ENCODE measurements at places on chromosomes 6 and 20. TPM values are rescaled to one million over a fixed set of nuclear protein-coding genes. Genes with fewer than 3 reads are reported as not detected.

- DNase-seq: no peak
- H3K27me3 ChIP-seq: no peaks in the 10 kb centered on the region
- no peaks in the 10 kb centered on the region for H3K4me1 ChIP-seq
- no peak overlapping the region for H3K4me3 ChIP-seq
- no peaks in the 10 kb centered on the region for H3K36me3 ChIP-seq
Observed at GRCh38 chr20:14203657-14204056, 133.8 kb downstream of the FLRT3 start.

DNA sequence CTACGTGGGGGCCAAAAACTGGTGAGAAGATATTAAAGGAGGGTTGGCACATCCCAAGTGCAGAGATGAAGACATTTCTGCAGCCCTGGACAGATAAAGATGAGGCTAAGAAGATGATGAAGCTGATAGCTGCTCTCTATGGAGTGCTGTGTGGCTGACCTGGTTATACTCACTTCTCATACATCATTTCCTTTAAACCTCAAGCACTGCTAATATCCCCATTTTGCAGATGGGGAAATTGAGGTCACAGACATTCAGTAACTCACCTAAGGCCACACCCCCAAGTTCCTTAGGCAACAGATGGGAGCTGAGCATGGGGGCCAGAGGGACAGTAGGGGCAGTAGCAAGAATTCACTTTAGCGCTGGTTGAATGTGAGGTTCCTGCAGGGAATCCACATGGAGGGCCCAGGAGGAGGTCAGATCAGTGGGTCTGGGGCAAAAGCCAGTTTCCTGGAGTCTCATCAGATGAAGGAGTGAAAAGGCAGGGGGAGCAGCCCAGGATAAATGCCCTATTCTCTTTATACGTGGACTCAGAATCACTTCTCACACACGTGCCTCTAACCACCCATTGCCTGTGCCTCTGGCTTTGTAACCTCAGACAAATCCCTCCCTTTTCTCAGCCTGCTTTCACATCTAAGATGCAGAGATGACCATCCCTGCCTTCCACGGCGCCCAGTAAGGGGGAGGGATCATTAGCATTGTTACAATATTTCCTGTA, 125.8 kb downstream of the NFATC2 start:
- no peak for DNase-seq
- no peaks in the 10 kb centered on the region for H3K27me3 ChIP-seq
- no peak overlapping the region for H3K4me3 ChIP-seq

- DNase-seq: no peak
- no peak overlapping the region for H3K4me3 ChIP-seq
- no peaks in the 10 kb centered on the region for H3K4me1 ChIP-seq
Observed at GRCh38 chr20:62560162-62560561, 82.1 kb upstream of the SLCO4A1 start.

GRCh38 chr6:32087574-32088486, 21.3 kb downstream of the TNXB start:
- peak overlapping the region; percentile 3 for H3K4me3 ChIP-seq
- H3K27me3 ChIP-seq: no peaks in the 10 kb centered on the region
- peak; percentile 96 for DNase-seq
- peaks cover 25% of the 10 kb centered on the region for H3K4me1 ChIP-seq

GRCh38 chr20:2986466-2986865, 57.0 kb upstream of the GNRH2 start:
- H3K4me1 ChIP-seq: no peaks in the 10 kb centered on the region
- no peak for DNase-seq
- no peak overlapping the region for H3K4me3 ChIP-seq

DNA sequence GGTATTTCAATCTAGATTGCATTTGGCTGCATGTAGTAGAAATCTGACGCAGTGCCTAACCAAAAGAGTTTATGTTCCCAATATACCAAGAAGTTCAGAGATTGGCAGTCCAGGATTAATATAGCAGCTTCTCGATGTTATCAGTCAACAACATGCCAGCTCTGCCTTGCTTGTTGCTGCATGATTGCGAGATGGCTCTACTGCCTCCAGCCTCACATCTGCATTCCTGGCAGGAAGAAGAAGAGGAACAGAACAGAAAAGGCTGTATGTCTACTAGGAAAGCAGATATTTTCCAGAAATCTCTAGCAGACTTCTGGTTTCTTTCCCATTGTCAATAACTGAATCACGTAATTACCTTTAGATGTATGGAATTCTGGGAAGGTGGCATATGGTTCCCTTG, 60.8 kb downstream of the SLC35D3 start:
- H3K4me1 ChIP-seq: no peaks in the 10 kb centered on the region
- H3K27ac ChIP-seq: no peak overlapping the region
- DNase-seq: no peak
- H3K36me3 ChIP-seq: no peaks in the 10 kb centered on the region
- H3K27me3 ChIP-seq: no peaks in the 10 kb centered on the region

GRCh38 chr20:56842056-56842455, 212.9 kb downstream of the TFAP2C start:
- no peak for DNase-seq
- H3K4me1 ChIP-seq: no peaks in the 10 kb centered on the region
- H3K36me3 ChIP-seq: no peaks in the 10 kb centered on the region
- H3K27me3 ChIP-seq: no peaks in the 10 kb centered on the region
- no peak overlapping the region for H3K27ac ChIP-seq

DNA sequence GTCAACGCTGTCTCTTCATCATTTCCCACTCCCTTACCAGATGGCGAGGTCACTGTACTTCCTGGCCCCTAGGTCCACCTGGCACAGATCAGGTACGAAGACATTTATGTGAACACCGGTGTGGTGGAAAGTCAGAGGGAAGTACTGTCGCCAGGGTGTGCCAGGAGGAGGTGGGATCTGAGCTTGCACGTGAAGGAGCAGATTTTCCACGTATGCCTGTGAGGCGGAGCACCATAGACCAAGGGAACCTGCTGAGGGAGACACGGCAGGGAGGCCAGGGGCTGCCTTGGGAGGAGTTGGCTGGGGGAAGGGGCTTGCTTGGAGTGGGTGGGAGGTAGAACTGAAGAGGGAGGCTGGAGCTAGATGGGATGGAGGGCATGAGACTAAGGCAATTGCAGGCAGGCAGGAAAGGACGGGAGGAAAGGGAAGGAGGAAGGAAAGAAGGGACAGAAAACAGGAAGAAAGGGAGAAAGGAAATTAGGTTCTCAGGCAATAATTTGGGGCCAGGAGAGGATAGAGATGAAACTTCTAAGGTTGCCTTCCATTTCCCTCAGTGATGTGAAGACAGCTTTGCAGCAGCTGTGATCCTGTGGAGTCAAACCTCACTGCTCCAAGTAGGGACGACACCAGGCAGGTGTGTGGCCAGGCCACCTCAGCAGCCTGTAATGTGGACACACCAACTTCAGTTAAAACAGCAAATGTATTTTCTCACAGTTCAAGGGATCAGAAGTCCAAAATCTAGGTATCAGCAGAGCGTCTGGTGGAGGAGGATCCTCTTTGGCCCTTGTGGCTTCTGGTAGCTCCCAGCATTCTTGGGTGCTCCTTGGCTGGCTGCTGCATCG, 46.8 kb downstream of the CHMP4B start:
- H3K4me3 ChIP-seq: no peak overlapping the region
- DNase-seq: no peak
- no peaks in the 10 kb centered on the region for H3K36me3 ChIP-seq
- no peak overlapping the region for H3K27ac ChIP-seq
- no peaks in the 10 kb centered on the region for H3K27me3 ChIP-seq

Gene PTK6
- not detected for total RNA-seq

Gene SERINC3
- total RNA-seq: 52.1 TPM

Gene RIPOR3
- total RNA-seq: 6.1 TPM

Gene RWDD1
- total RNA-seq: 50.3 TPM

Gene CST7
- total RNA-seq: not detected

Measured in ovary (tissue), 10 donors.